Fibroblast of mammary gland (primary cell): ENCODE measurements at places on chromosomes 13 and 19.

- no peak for DNase-seq
Observed at GRCh38 chr19:50418176-50419021, at the start of gene SPIB. SPIB (plus strand) TSS chr19:50418938; CDS start chr19:50418963, 25 bp downstream.

GRCh38 chr19:3961007-3961406 is 9.9 kb downstream of the DAPK3 start:
- no peak for DNase-seq

GRCh38 chr13:105338006-105338405 is 1197.5 kb downstream of the EFNB2 start:
- DNase-seq = no peak

DNA sequence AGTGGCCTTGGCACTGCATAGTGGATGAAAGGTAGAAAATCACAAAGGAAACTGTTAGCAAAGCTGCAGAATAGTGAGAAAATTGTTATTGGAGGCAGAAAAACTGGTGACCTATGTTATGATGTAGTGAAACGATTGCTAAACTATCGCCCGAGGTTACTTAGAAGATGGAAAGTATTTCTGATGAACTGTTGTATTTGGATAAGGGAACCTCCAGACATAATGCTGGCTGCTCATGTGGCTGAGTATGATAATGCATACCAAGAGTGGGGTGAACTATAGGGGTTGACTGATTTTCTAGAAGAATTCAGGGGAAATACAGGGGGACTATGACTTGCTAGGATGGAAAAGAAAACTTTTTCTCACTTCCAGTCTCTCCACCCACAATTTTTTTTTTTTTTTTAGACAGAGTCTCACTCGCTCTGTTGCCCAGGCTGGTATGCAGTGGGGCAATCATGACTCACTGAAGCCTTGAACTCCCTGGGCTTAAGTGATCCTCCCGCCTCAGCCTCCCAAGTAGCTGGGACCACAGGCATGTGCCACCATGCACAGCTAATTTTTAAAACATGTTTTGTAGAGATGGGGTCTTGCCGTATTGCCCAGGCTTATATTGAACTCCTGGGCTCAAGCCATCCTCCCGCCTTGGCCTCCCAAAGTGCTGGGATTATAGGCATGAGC is 4.4 kb upstream of the EID2 start:
- peak; percentile 27 for DNase-seq

DNA sequence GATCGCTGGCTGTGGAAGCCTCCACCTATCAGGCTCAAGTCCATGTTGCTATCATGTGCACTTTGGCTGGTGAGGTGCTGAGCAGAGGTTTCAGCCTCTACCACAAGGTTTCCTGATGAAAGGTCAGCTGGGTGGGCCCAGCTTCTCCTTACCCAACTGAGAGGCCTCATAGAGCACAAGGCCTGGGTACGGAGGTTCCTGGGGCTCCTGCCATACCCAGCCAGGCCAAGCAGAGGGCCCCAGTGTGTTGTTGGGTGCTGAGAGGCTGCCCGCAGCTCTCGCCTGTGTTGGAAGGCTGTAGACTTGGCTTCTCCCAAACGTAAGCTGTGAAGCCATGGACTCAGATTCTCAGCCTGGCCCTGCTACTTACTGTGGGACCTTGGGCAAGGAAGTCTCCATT is 28.2 kb downstream of the ACTN4 start:
- no peak for DNase-seq

DNA sequence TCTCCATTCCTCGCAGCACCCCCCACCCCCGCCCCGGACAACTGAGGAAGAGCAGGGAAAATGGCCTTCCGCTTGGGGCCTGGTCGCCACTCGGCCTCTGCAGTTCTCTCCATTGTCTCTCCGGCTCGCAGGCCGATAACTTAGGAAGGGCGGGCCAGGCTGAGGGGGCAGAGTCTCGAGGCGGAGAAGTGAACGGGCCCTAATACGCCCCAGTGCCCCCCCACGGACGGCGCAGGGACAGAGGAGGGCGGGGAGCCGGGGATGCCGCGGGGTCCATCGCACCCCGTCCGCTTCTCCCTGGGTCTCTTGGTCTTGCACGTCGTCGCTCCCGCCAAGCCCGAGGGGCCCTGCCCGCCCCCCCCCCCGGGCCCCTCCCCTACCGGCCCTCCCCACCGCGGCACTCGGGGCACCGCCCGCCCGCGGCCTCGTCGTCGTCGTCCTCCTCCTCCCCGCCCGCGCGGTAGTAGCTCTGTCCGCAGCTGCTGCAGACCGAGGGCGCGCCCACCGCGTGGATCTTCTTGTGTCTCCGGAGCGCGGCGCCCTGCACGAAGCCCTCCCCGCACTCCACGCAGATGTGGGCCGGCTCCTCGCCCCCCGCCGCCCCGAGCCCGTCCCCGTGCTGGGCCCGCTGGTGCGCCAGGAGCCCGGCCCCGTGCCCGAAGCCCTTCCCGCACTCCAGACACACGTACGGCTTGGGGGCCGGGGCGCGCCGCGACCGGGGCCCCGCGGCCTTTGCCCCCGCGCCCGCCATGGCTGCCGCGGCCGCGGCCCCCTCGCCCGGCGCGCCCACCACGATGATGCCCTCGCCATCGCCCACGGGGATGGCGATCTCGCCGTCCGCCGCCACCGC is 33.2 kb downstream of the ZNF787 start:
- DNase-seq = no peak
